Activated CD8-positive, alpha-beta memory T cell treated with anti-CD3 and anti-CD28 coated beads, Interleukin-2, amount 10 ng/mL, durations not matched to agents 7 days and 5 days (primary cell): ENCODE measurements at places on chromosomes 12 and 14.

DNA sequence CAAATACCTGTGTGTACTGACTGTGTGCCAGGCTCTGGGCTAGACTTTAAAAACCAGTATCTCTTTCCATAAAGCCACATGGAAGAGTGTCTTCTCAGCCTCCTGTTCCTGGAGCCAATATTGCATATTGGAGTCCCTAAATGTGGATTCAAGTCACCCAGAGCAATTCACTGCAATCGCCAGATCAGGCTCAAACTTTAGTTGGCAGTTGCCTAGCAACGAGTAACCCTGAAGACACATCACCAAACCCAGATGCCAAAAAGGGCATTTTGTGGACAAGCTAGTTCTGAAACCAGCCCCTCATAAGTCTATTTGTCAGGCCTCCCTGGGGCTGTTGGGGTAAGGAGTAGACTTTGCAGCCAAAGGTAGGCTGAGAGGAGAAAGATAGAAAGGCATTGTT lies 13.7 kb downstream of the DPF3 start:
- no peak for DNase-seq

- DNase-seq, result no peak
Observed at GRCh38 chr14:49314737-49315136, 271.4 kb downstream of the RPS29 start.

DNA sequence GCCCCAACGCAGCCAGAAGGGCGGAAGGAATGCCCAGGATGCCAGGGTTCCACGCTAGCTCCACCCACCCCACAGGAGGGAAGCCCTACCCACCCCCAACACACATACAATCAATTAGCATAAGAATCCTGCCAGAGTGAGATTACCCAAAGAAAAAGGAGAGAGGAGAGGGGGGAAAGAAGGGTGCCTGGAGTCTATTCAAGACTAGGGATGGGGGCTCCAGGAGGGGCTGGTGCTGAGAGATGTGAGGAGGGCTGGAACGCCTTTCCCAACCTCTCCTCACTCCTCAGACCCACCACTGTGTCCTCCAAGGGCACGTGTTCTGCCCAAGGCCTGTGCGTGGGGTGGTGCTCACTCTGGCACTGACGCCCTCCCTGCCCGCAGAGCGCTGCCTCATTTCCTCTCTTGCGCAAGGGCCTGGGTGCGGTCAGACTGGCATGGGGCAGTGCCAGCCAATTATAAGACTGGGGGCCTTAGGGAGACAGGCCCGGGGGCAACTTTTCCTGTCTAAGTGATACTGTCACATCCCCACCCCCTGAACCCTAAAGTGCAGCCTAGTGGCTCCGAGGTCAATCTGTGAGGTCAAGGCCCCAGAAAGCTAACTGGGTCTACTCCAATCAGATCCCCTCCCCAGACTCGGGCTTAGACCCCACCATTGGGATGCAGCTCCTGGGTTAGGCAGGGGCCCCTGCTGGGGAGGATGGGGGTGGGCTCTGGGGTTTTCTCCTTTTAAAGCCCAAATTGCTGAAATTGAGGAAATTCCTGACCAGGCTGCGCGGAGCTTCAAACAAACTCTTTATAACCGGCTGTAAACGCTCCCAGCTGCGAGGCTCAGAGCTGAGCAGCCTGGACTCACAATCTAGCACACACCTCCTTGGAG lies 10.2 kb upstream of the ITGB7 start:
- no peak for DNase-seq

DNA sequence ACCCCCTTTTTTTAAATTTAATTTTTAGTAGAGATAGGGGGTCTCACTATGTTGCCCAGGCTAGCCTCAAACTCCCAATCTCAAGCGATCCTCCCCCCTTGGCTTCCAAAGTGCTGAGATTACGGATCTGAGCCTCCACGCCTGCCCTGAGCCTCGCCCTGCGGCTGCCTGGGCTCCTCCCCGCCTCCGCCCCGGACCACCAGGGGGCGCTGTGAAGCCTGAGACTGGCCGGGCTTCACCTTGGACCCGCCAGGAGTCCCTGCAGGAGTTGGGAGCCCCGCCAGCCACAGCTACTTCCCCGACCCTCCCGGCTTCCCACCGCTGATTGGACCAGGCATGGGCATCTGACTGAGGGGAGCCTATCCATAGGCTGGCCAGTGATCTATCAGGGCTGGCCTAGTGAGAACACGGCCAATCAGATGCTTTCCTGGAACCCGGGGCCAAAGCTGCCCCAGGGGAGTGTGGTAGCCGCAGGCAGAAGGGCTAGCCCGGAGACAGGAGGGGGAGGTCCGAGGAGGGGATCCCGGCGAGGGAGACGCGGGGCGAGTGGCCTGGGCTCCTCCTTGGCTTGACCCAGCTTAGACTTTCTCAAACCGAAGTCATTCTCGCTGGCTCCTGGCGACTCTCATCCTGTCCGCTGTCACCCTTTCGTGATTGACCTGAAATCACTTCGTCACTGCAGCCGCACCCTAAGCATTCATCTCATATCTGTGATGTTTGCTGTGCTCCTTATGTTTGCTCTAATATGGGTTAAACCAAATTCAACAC lies 15.1 kb upstream of the ANKRD9 start:
- DNase-seq, result peak; percentile 99

- DNase-seq, result no peak
Observed at GRCh38 chr12:64566831-64567517, 43.3 kb upstream of the RASSF3 start.

DNA sequence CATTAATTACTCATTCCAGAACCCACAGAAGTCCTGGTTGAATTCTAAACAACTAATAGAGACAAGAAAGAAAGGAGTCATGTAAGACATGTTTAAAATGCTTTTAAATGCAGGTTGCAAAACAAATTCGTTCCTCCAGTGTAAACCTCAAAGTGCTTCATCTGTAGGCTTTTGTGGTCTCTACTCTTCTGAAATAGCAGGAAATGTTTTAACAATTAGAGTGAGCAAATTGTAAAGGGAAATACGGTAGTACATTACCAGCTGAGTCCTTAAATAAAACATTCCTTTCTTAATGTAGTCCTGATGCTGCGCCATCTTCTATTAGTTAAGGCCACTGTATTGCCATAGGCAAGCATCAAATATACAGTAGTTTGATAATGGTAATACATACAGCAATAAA lies 1934.2 kb upstream of the SEL1L start:
- no peak for DNase-seq

DNA sequence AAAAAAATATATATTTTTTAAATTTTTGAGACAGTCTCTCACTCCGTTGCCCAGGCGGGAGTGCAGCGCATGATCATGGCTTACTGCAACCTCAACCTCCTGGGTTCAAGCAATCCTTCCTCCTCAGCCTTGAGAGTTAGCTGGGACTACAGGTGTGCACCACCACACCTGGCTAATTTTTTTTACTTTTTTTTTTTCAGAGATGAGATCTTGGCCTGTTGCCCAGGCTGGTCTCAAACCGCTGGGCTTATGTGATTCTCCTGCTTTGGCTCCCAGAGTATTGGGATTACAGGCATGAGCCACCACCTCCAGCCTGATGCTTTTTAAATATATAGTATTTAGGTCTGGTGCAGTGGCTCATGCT lies 24.5 kb downstream of the MDM2 start:
- no peak for DNase-seq

- no peak for DNase-seq
Observed at GRCh38 chr12:6612652-6613014, 5.5 kb upstream of the CHD4 start.
